CD4-positive, alpha-beta T cell treated with Interferon gamma for 1 hour (primary cell): ENCODE measurements at places on chromosomes 2 and 18.

DNA sequence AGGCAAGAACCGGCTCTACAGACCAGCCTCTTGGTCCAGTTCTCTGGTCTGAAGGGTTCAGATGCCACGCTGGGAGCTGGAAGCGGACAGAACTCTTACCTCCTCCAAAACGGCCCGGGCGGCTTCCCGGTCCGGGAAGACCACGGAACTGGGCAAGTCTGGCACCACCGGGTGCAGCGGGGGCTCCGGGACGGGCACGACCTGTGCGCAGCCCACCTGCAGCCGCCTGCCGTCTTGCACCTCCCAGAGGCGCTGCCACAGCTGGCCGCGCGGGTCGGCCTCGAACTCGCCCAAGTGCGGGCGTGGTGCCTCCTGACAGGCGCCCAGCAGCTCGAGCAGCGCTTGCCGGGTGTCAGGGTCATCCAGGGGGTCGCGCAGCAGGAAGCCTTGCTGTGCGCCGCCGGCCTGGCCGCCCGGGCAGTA, 773 bp downstream of the CMPK2 start:
- DNase-seq = no peak

- no peak for DNase-seq
Measured at GRCh38 chr18:8833480-8833879, 128.1 kb downstream of the MTCL1 start.

- DNase-seq = no peak
Measured at GRCh38 chr2:14194233-14194632, 438.3 kb upstream of the LRATD1 start.

GRCh38 chr18:12628706-12629702, 28.9 kb downstream of the SPIRE1 start:
- DNase-seq = no peak

DNA sequence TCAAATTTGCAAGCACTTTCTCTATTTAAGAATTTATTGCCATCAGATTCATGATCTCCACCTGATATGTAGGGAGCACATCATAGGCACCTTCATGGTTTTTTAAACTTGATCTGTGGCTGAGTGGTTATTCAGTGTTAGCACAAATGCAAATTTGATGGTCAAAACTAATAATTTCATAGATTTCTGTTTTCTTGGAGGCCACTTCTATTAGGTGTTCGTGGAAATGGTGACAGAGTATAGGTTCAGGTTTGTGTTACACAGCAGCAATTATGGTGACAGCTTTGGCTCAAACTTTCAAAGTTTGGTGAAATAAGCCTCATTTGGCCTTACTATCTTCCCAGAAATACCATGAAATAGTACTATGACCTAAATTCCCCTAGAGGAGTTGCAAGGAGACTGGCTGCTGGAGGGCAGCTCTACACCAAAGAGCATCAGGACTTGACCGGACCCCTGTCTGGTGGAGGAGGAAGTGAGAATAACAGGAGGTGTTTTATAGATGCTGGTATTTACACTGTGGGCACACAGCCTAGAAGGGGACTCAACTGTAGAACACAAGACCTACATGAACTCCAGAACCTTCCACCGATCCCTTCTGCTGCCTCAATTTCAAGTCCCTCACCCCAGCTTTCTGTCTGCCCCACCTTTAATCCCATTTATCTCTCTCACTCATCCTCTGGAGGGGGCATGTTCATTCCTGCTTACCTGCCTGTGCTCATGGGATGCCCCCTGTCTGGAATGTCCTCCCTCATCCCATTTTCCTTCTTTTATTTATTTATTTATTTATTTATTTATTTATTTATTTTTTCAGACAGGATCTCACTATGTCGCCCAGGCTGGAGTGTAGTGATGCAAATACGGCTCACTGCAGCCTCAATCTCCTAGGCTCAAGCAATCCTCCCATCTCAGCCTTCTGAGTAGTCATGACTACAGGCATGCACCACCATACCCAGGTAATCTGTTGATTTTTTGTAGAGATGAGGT, 132.9 kb upstream of the SIX2 start:
- no peak for DNase-seq

GRCh38 chr2:150627526-150627925, 140.1 kb upstream of the RND3 start:
- no peak for DNase-seq

- no peak for DNase-seq
Measured at GRCh38 chr2:63741884-63742579, 99.7 kb upstream of the UGP2 start.

DNA sequence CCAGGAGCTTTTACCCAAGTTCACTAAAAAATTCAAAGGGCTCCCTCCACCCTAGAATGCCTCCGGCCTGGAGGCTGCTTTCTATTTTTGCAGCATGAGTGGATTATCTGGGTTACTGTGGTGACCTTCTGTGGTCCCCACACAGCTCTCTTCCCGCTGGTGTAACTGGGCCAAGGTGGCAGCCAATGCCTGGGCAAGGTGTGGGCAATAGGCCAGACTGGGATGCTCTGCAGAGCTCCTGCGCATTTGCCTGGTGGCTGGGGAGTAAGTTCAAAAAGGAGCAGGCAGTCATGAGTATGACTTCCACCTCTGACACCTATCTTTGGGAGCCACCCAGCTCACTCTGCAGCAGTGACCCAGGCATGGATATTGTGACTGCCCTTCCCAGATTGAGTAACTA, 130.5 kb upstream of the SPRED2 start:
- DNase-seq = no peak

DNA sequence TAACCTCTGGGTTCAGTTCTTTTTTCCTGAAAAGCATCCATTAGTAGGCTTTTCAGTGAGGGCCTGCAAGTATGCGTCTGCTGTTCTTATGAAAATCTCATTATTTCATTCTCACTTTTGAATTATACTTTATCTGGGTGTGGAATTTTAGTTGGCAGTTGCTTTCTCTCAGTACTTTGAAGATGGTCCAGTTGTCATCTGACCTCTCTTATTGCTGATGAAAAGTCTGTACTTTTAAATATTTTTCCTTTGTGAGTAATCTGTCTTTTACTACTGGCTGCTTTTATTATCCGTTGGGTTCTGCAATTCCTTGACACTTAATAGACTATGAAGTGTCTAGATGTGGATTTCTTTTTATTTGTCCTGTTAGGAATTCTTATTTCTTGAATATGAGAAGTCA, 307.8 kb downstream of the CYP26B1 start:
- DNase-seq = no peak

DNA sequence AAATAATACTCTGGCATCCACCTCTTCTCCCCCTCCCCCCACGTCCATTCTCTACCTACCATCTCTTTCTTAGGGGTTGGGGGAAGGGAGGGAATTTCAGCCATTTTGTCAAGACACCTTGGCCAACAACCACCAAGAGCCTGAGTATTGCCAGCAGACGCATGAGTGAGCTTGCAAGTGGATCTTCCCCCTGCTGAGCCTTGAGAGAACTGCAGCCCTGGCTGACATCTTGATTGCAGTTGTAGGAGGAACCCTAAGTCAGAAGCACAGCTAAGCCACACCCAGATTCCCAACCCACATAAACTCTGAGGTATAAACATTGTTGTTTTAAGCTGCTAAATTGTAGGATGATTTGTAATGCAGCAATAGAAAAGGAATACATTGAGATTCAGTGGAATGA, 165.6 kb downstream of the TMEFF2 start:
- DNase-seq = no peak

DNA sequence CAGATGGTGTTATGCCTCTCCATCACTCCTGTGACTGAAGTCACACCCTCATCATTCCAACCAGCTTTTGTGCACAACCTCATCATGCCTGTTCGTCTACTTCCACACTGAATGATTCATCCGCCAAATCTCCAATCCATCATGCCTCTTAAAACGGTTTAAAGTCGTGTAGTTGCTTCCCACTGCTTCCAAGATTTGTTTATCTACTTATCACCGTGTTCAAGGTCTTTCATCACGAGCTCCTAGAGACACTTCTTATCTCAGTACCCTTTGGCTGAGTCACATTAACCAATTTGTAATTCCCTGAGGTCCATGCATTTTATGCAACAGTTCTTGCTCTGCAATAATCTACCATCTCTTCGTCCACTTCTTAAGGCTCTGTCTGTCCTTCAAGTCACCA, 592.3 kb upstream of the ID2 start:
- no peak for DNase-seq

DNA sequence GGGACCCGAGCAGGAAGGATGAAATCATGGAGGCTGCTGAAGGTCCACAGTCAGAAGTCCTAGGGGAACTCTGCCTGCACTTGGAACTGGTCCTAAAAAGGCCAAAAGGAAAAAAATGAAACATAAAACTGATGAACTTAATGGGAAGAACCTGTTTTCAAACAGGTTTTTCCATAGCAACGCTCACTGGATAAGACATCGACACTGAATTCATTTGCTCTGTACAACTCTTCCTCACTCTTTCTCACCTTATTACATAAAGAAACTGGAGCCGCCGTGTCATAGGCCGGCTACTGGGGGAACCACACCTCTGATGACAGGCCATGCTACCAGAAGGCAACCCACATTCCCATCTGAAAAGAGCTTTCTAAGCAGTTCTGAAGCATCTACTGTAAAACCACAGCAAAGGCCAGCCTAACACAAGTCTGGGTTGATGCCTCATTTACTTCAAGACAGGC, 83.6 kb downstream of the FARSB start:
- DNase-seq = no peak

DNA sequence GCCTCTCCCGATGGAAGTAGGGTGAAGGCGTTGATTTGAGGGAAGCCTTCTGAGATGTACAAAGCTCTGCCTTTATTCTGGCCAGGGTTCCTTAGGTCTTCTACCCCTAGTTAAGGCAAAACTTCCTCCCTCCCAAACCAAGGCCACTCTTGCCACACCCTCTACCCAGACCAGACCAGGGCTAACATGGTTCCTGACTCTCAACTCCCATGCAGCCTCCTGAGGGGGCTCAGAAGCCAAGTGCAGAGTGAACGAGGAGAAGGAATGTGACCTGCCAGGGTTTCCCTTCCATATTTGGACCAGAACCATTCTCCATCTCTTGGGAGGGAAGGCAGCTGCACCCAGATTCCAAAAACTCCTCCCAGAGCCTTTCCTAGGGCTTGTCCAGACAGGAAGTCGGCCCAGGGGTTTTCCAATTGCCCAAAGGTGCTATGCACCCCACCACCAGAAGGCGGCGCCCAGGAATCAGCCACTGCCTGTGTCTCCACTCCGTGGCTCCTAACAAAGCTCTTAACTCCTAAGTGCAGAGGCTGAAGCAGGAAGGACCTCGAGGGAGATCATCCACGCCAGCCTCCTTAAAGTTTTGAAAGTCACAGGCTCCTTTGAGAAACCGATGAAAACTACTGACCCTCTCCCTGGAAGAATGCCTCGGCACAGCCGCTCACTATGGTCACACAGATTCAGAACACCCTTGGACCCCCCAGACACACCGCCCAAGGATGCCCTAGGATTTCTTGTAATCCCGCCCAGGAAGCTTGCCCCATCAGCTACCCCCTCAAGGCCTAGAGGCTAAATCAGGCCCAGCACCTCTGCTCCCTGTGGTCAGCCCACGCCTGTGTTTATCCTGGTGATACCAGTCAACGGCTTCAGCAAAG, 157.8 kb downstream of the SMAD2 start:
- peak; percentile 12 for DNase-seq

DNA sequence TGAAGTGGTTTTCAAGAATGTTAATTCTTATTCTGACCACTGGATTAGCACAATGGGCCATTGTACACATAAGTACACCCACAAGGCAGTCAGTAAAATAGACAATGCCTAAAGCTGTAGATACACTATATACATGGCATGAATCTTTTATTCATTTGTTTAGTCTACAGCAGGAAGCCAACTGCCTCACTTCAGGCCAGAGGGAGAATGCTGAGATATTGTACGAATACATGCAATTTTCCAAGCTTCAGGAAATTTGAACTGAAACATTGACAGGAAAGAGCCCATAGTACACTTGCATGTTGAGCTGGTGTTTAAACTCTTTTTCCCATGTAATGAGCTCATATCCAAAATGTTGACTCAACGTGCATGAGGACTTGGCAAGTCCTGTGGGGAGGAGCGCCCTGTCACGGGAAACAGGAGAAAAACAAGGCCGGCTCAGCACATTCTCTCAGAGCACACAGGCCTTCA, 111.6 kb upstream of the CYP1B1 start:
- DNase-seq = no peak

- no peak for DNase-seq
Measured at GRCh38 chr2:215003001-215003400, 135.4 kb downstream of the ABCA12 start.

- DNase-seq = no peak
Measured at GRCh38 chr2:24930768-24931167, 10.7 kb upstream of the ADCY3 start.

DNA sequence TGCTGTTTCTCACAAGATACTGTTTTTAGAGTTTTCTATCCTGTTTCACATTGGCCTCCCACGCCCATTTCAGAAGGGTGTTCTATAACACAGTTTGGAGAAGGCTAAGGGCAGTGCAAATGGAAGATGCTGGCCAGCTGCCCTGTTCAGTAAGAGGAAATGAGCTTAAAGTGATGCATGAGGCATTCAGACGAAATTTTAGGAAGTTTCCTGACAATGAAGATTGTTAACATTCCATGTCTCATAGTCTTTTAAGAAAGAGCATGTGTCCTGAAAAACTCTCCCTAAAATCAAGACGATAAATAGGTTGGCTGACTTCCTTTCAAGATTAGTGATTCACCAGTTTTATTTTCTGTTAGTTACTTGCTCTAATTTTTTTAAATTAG, 484.2 kb upstream of the NRP2 start:
- no peak for DNase-seq

DNA sequence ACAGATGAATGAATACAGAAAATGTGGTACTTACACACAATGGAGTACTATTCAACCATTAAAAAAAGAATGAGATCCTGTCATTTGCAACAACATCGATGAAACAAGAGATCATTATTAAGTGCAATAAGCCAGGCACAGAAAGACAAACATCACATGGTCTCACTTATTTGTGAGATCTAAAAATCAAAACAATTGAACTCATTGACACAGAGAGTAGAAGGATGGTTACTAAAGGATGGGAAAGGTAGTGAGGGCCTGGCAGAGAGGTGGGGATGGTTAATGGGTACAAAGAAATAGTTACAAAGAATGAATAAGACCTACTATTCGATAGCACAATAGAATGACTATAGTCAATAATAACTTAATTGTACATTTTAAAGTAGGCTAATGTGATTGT, 393.5 kb downstream of the SATB2 start:
- DNase-seq = no peak

DNA sequence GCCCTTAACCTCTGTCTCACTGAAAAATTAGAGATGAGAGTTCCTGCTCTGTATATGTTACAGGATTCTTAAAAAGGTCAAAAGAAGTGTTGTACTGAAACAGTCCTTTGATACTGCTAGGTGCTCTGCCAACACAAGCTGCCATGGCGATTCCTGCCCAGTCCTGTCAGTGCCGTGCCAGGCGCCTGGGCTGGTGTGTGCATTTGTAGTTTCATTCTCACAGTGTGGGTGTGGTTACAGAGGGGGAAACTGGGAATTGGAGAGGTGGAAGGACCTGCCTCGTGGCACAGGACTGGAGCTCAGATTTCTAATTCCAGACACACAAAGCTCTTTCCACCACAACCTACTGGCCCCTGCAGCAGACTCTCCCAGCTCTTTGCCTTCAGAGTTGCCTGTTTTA, 122.3 kb upstream of the RAB6C start:
- DNase-seq = no peak

DNA sequence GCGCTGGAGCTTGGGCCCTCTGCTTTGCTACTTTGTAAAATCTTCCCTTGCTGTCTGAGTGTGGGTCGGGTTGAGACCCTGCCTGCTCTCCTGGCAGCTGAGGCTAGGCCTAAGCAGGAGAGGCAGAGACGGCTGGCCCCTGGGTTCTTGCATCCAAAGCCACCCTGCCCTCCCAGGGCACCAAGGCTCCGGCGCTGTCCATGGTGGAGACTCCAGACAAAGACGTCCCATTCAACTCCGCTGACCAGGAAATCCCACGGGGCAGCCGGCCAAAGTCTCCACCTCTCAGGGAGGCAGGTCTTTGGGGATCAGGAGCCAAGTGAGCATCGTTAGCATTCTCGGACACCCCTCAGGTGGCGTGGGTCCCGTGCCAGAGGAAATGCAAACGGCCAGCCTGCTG, 2.6 kb upstream of the PRLH start:
- DNase-seq = no peak
